ENCODE measurements at places on chromosomes 2 and 18.

DNA sequence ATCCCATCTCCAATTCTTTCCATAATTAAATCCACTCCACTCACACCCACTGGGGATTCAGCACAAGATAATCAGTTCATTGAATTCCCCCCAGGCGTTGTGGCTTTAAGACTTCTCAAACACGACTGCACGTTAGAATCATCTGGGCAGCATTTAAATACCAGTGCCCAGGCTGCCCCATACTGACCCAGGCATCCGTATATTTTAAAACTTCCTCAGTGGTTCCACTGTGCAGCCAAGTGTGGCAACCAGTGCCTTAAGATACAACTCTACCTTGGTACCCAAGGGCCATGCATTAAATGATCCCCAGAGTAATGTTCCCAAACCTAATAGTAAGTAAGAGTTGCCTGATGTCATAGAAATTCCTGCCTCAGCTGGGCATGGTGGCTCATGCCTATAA lies 54.3 kb upstream of the BZW1 start:
- DNase-seq = no peak

GRCh38 chr2:105328281-105329196 lies 996 bp downstream of the TGFBRAP1 start:
- DNase-seq = peak; percentile 34

DNA sequence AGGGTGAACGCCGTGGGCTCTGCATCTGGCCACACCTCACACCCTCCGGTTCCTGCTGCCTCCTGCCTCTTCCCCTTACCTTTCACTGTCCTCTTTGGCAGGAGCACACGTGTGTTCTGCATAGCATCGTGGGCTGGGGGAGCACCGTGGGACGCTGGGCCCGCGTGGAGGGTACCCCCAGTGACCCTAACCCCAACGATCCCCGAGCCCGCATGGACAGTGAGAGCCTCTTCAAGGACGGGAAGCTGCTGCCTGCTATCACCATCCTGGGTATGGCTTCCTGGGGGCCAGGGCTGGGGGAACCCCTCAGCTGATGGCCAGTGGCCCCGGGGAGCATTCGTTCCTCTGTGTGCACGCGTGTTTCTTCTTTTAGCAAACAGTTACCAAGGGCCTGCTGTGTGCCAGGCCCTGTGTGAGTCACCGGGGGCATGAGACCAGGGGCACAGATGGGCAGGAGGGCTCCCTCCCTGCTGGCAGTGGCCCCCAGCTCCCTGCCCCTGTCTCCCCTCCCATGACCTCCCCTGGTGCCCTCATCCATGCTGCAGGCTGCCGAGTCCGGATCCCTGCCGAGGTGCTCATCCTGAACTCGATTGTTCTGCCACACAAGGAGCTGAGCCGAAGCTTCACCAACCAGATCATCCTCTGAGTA lies 7.6 kb downstream of the GMPPA start:
- DNase-seq = no peak

DNA sequence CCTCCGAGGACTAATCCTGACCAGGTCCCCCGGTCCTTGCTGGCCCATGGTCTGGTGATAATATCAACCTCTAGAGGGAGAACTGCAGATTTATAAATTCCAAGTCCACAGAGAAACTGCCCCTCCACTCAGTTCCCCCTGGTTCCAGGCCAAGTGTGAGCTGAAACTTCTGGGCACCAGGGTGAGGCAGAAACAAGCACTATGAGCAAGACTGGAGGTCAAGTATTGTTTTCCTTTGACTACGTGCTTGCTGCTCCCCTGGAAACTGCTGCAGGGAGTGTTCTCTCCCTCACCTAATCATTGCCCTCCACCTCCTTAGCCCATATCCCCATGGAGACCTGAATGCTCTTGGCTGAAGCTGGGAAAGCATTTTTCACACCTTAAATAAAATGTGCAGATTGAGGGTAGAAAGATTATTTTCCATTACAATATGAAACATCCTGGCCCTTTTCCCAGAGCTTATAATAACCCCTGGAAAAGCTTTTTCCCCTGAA lies 135.2 kb downstream of the RDH14 start:
- no peak for DNase-seq

DNA sequence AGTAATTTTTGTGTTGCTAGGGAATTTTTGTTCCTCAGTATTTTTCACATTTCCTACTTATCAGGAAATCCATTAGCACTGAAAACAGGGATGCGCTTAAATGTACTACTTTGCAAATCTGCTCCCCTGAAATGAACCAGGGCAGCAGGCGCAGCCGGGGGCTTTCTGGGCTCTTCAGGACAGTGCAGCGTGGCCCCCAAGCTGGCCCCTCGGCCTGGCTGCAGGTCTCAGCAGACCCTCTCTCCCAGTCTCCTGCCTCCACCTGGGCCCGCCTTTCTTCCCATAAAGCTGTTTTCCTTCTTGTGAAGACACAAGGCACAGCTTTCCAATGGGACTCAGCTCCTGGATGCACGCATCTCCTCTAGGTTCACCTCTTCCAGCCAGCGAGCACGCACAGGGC lies 35.3 kb downstream of the EIPR1 start:
- no peak for DNase-seq

GRCh38 chr18:22709288-22710060 lies 223.7 kb upstream of the RBBP8 start:
- DNase-seq = no peak

DNA sequence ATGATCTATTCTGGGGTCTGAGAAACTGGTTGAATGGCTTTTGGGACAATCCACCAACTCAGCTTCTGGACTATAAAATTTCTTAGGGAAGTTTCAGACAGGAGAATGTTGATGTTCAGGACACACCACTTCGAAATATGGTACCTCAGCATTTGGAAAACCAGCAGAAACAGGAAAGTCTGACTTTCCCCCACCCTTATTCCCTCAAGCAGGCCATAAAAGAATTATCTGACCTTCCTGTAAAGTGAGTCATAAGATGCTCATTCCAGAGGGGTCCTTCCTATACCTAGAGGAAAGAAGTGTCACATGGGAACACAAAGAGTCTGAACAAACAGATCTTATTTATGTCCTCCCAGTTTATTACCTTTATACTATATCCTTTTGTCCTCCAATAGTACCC lies 415.0 kb downstream of the CPS1 start:
- DNase-seq = no peak

GRCh38 chr2:64652231-64653108 lies 1.2 kb downstream of the SERTAD2 start:
- no peak for DNase-seq

- DNase-seq = no peak
Measured at GRCh38 chr2:215756346-215756730, 257.0 kb downstream of the MREG start.

- no peak for DNase-seq
Measured at GRCh38 chr2:22086726-22087125, 963.0 kb downstream of the TDRD15 start.

GRCh38 chr2:17107871-17108270 lies 410.4 kb downstream of the RAD51AP2 start:
- DNase-seq = no peak

DNA sequence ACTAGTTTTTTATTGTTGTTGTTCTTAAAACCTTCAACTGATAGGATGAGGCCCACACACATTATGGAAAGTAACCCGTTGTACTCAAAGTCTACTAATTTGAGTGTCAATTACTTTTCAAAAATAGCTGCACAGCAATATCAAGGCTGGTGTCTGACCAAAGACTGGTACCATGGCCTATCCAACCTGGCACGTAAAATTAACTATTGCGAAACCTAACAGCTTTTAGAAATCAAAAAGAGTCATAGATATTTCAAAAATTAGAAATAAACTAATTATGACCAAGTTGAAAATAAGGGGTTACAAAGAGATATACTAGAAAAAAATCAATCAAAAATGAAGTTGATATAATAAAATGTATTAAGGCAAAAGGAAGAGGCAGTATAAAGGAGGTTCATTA lies 501.5 kb upstream of the SLC8A1 start:
- DNase-seq = no peak

DNA sequence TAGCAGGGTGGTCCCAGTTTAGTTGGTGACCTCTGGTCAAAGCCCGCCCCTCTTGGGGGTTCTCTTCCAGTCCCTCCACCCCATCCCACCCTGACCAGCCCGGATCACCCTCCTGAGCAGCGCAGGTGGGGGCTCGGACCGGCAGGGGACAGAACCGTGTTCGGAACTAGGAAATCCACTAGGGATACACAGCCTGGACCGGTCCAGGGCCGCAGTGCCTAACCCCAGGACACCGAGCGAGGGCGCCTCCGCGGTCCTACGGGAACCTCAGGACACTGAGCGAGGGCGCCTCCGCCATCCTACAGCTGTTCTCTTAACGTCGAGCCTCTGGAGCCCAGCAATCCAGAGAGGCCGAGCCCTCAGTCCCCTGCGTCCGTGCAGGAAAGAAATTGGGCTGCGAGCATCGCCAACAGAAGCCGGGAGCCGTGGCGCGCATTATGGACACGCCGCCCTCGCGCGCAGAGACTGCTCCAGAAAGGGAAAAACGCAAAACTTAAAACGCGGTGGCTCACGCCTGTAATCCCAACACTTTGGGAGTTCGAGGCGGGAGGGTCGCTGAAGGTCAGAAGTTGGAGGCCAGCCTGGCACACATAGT lies 8.5 kb downstream of the RAX start:
- DNase-seq = no peak

DNA sequence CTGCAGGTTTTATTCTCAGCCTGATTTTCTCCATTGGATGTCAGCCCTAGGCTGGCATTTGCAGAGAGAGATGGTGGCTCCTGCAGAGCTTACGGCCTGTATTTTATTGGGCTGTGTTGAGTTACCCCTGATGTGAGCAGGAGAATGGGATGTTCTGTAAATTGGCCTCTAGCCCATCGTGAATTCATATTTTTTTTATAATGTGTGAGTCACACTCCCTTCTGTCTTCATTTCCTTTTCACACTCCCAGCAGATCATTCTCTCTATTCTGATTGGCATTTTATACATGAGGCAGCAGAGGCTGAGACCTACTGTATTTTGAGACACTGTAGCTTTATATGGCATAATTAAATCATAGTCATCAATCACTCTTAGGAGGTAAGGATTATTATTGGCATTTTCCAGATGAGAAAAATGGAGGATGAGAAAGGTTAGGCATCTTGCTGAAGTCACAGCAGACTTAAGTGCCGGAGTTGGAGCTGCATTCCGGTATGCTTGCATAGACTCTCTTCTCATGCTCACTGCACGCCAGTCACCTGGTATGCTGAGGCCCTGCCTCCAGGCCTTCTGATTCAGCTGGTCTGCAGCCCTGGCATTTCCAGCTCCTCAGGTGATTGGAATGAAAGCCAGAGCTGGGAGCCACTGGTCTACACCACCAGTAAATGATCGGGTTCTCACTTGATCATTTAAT lies 142.4 kb downstream of the NEDD4L start:
- DNase-seq = no peak

GRCh38 chr2:1032030-1032429 lies 81.4 kb downstream of the SNTG2 start:
- DNase-seq = no peak

DNA sequence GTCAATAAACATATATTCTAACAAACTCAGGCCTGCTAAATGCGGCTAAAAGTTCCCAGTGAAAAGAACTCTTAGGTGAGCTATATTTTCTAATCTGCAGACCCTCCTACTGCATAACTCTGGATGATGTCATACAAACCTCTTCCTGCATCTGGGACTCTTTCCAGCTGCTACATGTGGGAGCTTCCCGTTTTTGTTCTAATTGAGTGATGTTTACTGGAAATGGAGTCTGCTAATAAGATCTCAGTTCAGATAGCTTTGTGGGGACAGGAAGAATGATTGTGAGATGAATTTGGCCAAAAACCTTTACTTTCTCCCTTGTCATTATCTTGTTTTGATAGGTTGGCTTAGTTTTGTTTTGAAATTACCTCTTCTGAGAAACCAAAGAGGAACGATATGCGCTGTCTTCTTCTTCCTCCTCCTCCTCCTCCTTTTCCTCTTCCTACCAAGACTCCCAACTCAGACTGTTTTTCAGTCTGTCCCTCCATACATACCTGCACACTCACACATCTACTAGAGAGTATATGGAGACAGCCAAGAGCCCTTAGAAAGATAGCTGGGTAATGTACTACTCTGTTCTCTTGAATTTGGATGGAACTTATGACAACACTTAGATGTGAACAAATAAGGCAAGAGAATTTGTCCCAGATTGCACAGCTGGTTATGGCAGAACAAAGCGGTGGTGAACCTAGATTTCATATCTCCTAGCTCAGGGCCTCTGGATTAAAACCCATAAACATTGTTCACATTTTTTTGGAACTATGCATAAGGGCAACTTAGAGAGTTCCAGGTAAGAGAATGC lies 39.8 kb upstream of the AAK1 start:
- DNase-seq = no peak

DNA sequence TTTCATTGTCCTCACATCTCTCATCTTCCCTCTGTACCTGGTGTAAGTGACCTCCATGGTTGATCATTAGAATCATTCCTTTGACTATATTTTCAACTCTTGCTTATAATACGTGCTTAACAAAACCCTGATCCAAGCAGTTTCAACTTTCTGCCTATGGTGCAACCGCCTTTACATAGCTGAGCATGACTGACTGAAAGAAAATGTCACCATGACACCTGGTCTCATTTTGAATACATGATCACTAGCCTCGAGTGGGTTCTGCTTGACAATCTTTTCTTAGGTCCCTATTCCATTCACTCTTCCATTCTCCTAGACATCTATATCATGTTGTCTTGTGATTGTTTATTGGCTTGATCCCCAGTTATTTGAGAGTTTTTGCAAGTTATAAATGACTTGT lies 78.9 kb upstream of the STAM2 start:
- DNase-seq = no peak

DNA sequence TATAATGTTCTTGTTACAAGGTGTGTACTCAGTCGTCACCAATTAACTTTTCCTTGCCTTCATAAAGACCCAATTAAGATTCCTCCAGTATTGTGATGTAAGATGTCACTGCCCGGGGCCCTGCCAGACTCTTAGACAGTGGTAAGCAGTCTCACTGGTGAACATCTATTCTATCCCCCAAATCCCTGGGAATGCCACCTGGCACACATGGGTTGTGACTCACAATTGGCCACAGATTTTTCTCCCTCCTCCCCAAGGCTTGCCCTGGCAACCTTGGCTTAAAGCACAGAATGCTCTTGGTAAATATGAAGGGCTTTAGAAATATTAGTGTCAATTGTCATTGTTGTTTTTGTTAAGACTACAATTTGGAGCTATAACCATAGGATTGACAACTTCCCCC lies 287.9 kb downstream of the ETAA1 start:
- no peak for DNase-seq

- DNase-seq = no peak
Measured at GRCh38 chr18:36348331-36348730, 50.8 kb downstream of the FHOD3 start.
